ENCODE measurements at places on chromosomes 3 and 15.

DNA sequence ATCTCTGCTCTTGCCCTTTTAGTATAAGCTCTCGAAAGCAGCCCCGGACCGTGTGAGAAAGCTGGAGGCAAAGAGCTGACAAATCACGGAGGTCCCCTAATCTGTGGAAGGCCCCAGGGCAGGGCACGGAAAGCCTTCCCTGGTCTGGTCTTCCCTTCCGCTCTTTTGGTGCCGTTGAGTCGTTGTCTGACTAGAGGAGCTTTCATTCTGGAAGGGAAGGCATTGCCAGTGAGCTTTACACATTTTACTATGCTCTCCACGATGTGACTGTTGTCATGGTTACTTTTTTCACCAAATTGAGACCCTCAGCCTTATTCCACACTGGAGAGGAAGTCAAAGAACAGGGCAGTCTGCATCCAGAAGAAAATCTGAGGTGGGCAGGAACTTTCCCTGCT is 71.7 kb downstream of the CYP19A1 start:
- no peak for DNase-seq

DNA sequence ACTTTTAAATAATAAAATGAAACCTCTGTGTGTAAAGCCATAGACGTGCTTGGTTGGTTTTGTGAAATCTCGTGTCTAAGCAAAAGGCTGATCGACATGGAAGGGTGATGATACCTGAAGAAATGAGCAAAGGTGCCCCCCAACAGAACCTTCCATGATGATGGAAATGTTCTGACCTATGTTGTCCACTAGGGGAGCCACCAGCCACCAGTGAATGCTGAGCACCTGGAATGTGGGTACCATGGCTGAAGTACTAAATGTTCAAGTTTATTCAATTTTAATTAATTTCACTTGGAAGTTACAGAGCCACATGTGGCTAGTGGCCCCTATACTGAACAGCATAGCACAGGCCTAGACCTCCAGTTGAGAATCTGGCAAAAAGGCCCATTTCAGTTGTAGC is 158.8 kb downstream of the POLR2M start:
- no peak for DNase-seq

DNA sequence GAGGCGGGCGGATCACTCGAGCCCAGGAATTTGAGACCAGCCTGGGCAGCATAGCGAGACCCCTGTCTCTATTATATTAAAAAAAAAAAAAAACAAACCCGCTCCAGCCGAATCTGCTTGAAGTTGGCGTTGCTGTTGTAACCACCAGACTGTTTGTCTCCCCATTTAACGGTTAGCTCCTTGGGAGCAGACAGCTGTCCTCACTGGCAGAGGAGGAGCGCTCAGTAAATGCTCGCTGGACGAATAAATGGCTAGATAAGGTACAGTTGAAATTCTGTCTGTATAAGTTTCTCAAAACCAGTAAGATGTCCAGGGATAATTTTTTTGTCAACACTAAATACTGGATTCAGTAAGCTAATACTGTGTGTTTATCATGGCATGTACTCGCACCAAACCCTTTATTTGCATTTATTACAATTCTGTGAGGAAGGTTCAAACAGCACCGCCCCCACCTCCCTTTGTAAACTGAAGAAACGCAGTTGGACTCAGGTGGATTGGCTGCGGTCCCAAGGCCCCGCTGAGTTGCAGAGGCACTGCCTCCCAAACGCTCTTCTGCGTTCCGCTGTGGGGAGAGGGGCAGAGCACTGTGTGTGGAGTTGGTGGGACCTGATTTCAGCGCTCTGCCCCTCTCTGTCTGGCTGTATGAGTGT is 1.1 kb downstream of the RCCD1 start:
- DNase-seq, result no peak

- DNase-seq, result no peak
These were observed 151.4 kb downstream of the NFKBIZ start for GRCh38 chr3:102000620-102001209.

DNA sequence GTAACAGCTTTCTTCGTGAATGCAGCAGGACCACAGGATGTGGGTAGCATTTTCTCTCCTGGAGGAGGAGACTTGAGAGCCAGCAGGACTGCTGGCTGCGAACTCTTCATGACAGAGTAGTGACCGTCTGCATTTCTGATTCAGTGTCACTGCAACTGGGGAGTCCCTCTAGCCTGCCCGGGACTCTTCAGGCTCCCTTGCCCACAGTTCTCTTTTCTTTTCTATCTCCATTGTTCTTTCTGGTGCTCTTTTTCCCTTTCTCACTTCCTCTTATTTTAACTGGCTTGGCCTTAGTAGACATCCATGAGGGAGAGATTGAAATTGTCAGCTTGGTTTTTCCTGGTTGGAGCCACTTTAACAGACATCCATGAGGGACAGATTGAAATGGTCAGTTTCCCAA is 49.9 kb upstream of the P2RY1 start:
- DNase-seq, result no peak

DNA sequence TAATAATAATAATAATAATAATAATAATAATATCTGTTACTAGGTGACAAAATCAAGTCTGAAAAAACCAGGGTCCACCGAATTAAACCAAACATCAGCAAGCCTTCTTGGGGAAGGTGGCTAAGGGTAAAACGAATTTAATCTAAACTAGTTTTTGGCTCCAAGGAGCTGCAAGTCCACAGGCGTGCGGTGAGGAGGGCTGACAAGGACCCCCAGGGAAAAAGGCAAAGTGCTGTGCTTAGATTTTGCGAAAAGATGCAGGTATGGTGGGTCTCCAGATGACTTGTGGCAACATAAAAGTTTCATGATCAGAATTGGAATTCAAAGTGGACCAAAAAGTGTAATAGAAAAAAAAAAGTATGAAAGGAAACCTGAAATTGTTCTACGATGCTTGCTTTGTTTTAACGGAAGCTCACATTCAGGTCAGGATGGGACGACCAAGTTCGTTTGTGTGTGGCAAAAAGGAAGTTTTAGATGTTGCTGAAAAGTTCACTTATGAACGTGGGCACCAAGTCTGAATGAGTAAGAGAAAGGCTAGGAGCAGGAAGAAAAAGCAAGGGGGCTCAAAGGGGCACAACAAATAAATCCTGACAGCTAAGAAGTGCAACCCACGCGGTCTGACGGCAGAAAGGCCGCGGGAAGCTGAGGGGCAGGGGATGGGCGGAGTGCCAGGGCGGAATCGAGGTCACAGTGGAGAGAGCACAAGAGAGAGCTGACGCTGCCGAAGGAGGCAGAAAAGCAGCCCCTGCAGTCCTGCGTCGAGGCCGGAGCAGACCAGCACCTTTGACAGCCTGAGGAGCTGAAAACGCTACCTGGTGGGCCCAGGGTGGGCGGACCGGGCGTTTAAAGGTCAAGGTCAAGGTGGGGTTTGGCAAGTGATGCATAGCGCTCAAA is 1.1 kb downstream of the WDR82 start:
- no peak for DNase-seq

- no peak for DNase-seq
These were observed 631 bp downstream of the CYP1A1 start for GRCh38 chr15:74724570-74725224.

GRCh38 chr3:17891139-17891856 is 148.9 kb upstream of the TBC1D5 start:
- no peak for DNase-seq

GRCh38 chr3:171249245-171249644 is 211.0 kb downstream of the TNIK start:
- DNase-seq, result no peak

DNA sequence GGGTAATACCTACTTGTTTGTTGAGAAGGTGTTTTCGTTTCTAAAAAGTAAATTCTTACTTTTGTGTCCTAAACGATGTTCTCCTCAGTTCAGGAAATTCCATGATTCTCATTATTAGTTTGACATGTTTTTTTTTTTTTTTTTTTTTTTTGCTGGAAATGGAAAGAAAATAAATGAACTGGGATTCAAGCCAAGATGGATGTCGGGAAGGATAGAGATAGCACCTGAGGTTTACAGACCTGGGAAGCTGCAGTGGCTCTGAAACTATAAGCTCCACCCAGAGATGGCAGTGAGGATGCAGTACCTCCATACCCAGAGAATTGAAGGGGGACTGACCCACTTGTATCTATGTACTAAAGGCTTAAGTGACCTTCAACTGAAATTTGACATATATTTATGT is 334.6 kb upstream of the TGFBR2 start:
- no peak for DNase-seq

DNA sequence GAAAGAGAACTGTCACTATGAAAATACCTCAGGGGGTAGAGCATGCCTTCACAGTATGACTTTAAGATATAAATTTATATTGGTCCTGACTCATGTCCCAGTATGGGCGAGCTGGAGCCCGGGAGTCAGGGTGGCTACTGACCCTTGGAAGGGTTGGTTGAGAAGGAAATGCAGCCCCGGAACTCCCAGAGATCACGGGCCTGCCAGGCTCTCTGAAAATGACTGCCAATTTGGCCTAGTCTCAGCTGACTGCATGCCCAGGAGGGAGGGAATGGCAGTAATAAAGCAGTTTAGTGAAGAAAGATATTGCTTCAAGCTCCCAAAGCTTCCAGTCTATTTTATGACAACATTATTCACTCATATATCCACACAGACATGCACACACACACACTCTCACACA is 299.0 kb downstream of the NR2F2 start:
- DNase-seq, result no peak

DNA sequence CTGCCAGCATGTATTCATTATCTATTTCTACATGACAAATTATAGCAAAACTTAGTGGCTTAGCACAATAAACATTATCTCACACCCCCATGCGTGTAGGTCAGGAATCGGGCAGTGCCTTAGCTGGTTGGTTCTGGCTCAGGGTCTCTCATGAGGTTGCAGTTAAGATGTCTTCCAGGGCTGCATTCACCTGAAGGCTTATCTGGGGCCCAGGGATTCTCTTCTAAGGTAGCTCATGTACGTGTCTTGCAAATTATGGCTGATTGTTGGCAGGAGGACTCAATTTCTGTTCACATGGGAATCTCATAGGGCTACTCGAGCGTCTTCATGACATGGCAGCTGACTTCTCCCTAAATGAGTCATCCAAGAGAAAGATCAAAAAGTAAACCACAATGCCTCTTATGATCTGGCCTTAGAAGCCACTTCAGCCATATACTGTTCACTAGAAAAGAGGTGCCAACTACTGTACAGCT is 42.9 kb upstream of the TSC22D2 start:
- DNase-seq, result no peak

GRCh38 chr3:192957441-192958021 is 39.9 kb upstream of the MB21D2 start:
- DNase-seq, result no peak

- DNase-seq, result no peak
These were observed 37.5 kb downstream of the LPP start for GRCh38 chr3:188191460-188191859.

DNA sequence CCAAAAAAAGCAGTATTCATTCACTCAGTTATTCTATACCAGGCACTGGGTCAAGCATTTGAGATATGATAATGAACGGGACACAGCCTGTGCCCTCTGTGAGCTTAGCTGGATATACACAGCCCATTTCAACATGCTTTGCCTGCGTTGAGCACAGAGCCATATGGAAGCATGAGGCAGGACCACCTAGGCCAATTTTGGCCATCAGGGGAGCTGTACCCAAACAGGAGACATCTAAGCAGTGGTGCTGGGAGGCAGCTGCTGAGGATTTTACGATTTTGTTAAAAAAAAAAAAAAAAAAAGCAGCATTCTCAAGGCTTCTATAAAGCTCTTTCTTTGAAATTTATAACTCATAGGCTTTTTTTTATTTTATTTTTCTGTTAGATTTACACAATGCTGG is 87.2 kb upstream of the SLC2A2 start:
- DNase-seq, result no peak
